ENCODE measurements at places on chromosomes 6 and 20.

DNA sequence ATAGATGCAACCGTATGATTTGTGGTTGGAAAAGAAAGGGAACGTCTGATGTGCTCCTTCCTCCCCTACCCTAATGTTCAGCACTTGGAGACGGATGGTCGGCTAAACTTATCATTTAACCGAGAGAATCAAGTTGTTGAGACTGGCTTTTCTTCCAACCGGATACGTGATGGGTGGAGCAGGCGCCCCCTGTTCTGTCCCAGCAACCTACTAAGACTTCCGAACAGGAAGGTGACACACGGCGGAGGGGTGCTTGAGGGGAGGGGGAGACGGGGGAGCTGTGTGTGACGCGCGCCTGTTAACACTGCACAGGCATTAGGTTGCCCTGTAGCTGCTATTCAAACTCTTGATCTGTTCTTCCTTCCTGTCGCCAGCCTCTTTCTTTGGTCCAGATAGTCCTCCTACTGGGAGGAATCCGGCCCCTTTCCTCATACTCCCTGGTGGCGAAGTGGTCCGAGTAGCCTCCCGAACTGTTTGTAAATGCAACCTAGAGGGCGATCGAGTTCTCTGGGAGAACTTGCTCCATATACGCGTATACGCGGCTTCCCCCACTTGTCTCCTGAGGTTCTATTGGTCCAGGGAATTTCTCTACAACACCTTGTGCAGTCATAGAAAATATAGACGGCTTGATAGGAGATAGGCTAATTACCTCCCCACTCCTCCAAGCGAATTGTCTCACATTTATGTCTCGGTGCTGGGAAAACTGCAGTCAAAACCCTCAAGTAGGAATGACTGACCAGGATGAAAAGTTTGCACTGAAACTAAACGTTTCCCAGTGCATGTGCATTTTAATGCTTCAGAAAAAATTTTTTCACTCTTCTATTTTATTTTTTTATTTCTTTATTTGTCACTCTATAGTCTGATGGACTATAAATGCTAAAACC, 126.0 kb upstream of the SLC2A12 start:
- DNase-seq, result peak; percentile 69

DNA sequence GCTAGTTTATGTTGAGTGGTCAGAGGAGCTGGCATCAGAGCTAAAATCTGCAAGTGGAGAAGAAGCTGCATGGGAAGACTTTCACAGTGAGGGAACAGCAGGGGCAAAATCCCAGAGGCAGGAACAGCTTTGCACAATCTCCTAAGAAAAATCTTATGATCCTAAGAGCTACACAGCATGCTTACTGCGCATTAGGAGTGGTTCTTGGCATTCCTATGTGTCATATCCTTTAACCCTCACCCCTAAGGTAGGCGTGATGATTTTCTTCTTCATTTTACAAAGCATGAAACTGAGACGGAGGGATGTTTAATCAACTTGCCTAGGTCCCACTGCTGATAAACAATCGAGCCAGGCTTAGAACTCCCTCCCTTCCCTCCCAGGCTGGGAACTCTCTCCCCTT, 313.6 kb upstream of the SULF2 start:
- no peak for DNase-seq

- no peak for DNase-seq
Observed at GRCh38 chr6:4932228-4932903, 71.5 kb downstream of the RPP40 start.

- no peak for DNase-seq
Observed at GRCh38 chr20:62227977-62228958, 8.2 kb upstream of the HRH3 start.

DNA sequence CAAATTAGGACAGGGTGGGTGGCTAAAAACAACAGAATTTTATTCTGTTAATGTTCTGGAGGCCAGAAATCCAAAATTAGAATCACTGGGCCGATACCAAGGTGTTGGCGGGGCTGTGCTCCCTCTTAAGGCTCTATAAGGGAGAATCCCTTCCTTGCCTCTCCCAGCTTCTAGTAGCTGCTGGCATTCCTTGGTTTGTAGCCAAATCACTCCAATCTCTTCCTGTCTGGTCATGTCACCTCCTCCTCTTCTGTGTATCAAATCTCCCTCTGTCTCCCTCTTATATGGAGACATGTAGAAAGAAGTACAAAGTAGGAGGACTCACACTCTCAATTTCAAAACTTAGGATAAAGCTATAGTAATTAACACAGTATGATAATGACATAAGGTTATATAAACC, 102.9 kb upstream of the SIRPA start:
- no peak for DNase-seq
